Stimulated activated CD8-positive, alpha-beta memory T cell treated with anti-CD3 and anti-CD28 coated beads, Interleukin-4, amount 100 ng/mL, for 1 hour (primary cell): ENCODE measurements at places on chromosomes 7 and 10.

GRCh38 chr10:29736366-29737073 is 101.7 kb upstream of the SVIL start:
- DNase-seq = no peak

- no peak for DNase-seq
These were observed 42.9 kb downstream of the BLNK start for GRCh38 chr10:96228408-96228994.

DNA sequence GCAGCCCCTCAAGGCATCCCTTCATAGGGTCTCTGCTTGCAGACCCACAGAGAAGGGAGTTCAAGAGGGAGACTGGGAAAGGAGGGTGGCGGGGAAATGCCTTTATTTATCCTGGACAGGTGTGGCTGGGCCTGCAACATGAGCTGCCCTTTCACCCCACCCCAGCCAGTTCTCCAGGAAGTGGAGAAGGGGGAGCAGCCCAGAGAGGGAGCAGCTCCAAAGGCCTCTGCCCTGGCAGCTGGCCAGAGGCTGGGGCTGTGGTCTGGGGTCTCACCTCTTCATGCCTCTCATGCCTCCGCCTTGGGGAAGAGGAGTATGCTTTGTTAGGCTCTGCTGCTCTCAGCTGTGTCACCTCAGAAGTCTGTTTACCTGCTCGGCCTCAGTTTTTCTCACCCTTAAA is 3.1 kb downstream of the LDB3 start:
- DNase-seq = no peak

DNA sequence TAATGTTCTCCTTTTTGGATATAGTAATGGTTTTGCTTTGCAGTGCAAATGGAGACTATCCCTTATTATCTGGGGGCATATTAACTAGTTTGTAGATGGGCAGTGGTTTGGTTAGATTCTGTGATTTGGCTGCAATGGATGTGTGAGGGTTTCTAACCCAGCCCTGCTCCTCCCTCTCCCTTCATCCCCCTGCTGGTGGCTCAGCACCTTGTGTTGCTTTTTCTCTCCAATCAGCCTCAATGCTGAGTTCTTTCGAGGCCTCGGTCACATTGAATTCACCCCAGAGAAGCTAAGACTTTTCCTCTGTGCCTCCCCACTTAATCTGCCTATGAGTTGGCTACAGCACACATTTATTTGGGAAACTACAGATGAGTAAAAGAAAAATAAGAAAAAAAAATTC is 120.0 kb downstream of the MALRD1 start:
- DNase-seq = no peak

DNA sequence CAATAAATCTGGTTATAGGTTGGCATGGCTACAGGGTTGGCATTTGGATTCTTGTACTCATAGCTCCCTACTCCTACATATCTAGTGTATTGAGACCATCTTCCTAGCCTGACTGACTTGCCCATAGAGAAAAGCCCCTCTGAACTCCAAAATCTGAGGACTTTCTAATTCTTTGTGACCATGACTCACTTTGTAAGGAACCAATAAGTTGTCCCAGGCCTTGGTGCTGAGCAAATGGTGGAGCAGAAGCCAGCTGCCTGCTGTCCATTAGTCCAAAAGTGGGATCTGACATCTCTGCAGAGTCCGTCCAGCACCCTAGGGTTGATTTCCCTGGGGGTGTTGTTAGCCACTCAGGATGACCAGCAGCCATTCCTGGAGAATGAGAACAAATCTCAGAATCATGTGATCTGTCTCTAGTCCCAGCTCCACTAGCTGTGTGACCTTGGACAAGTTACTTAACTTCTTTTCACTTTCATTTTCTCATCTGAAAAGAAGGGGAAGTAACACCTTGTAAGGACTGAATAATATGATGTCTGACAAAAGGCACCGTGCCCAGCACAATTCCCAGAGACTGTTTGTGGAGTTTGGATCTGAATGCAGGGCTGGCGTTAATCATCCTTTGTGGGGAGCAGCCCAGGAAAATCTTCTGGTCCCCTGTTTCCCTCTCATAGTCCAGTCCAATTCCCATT is 44.1 kb downstream of the MTURN start:
- DNase-seq = no peak

DNA sequence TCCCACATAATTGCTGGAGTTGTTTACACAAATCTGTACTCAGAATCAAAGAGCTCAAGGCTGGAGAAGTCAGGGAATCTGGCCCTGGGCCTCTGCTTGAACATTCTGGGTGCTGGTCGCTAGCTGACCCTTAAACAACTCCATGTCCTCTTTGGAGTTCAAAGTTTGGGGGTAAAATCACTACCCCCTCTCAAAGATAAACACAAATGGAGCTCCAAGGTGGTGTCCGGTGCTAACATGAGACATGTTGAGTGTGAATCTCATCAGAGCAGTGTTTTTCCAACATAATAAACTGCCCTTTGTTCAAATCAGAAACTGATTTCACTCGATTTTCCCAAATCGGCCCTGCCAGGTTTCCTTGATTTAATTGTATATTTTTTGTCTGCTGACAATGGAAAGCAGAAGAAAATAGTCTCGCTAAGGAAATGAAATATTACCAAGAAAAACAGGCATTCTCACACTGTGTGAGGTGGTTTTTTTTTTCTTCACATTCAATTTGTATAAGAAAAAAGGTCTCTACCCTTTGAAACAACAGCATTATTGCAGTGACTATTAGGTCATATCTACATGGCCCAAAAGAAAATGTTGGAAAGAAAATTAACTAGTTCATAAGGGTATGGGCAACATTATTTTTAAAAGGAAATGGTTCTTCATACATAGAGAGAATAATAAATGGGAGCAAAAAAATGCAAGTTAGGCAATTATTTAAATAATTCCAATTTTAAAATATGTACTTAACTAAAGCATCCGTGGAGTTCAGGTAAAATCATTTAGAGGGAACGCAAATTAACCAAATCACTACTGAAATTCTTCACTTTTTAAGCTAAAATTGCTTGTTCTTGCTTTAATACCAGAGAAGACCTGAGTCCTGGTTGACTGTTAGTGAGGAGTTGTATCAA is 56.1 kb upstream of the CAPZA2 start:
- DNase-seq = no peak

DNA sequence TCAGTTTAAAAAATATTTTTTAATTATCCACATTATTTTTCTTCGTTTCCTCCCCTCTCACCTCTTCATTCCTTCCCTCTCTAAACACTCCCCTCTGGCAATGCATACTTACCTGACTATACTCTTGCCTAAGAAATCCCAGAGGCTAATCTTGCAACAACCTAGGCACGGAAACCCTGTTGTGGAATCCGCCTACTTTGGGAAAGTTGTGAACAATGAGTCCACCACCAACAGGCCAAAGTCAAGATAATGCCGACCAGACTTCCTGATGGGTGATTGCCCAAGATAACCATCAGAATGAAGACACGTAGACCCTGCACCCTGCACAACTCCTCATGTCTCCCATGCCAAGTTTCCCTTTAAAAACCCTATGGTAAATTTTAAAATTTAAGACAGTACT is 521.5 kb downstream of the KIF20B start:
- no peak for DNase-seq

DNA sequence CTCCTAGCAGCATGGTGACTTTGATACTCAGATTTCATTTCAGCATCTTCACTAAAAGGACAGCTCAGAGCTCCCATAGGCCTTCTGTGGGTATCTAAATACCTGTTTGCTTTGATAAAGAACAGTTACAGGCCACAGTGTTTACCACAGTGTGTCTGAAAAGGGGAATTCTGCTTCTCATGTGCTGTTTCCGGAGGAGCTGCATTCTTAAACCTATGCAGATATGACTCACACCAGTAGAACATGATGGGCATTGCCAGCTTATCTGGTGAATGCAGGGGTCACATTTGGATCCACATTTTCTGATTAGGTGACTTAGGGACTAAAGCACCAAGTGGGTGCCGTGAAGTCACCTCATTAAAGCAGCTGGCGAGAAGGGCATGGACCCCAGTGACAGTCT is 52.6 kb downstream of the TRRAP start:
- DNase-seq = no peak

DNA sequence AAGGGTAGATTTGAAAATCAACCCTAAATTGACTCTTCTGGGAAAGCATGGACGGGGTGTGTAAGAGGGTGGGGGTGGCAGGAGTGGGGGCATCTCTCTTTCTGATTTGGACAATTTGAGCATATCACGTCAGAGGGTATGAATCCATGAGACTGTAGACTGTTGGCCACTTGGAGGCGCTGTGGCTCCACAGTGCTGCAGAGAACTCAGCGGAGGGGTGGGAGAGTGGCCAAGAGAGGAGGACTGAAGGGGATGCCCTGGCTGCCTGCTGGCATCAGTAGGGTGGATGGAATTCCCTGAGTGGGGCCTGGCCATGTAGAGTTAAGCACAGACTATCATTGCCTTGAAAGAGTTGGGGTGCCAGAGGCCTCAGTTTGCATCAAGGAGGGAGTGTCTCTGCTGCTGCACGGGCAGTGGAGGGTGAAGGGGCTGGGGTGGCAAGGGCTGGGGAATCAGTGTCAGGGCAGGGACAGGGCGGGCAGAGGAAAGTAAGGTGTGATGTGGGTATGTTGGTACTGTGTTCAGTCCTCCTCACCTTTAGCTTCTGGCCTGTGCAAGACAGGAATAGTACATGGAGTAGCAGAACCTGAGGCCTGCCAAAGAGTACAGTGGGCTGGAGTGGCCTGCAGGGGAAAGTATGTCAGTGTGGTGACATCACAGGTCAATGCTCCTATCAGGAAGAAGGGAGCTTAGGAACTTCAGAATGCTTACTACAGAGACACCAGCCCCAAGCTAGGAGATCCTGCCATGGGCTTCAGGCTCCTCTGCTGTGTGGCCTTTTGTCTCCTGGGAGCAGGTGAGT is 133.5 kb upstream of the PRSS58 start:
- peak; percentile 10 for DNase-seq

GRCh38 chr10:90917238-90917967 is 3.5 kb downstream of the ANKRD1 start:
- no peak for DNase-seq

DNA sequence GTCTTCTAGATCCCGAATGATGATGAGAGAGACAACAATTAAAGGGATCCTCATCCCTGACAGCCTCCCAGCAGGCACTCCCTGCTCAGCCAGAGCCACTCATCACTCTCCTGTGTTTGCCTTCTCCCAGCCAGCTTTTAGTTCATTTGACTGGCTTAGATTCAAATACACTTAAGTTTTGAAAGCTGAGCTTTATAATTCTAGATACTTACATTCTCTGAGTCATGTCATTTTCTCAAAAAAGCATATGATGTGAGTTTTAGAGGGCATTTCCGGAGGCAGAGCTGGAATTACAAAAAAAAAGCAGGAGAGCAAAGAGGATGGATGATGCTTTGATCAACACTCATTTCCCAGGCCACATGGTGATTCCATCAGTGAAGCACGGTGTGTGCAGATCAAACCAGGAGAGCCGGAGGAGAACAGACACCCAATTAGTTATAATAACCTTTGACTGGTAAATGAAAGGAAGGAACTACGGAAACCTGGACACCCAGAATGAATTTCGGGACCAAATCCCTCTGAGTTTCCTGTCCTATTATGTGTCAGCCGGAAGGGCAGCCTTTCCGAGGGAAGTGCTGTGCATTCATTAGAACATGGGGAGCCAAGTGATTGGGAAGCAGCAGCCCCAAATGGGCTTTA is 81.5 kb upstream of the HPS1 start:
- no peak for DNase-seq

DNA sequence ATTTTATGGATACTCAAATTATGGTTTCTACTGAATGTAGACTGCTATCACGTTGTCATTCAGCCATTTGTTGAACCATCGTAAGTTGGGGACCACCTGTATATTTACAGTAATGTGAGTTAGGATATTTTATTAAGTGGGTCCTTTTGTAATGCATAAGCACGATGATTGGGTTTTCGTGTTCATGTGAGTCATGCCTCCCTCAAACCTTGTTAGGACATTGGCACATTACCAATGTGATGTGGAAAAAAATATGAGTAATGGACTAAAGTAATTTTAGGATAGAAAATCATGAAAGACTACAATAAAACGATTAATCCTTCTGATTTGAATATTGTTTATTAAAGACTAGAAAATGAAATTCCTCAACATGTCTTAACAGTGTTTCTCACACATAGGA is 8.7 kb downstream of the SMC3 start:
- no peak for DNase-seq

GRCh38 chr7:32896564-32897347 is 5.2 kb upstream of the KBTBD2 start:
- no peak for DNase-seq

- DNase-seq = no peak
These were observed 4.3 kb downstream of the MAP3K8 start for GRCh38 chr10:30438021-30438850.

GRCh38 chr7:105277341-105277740 is 111.4 kb downstream of the SRPK2 start:
- no peak for DNase-seq

DNA sequence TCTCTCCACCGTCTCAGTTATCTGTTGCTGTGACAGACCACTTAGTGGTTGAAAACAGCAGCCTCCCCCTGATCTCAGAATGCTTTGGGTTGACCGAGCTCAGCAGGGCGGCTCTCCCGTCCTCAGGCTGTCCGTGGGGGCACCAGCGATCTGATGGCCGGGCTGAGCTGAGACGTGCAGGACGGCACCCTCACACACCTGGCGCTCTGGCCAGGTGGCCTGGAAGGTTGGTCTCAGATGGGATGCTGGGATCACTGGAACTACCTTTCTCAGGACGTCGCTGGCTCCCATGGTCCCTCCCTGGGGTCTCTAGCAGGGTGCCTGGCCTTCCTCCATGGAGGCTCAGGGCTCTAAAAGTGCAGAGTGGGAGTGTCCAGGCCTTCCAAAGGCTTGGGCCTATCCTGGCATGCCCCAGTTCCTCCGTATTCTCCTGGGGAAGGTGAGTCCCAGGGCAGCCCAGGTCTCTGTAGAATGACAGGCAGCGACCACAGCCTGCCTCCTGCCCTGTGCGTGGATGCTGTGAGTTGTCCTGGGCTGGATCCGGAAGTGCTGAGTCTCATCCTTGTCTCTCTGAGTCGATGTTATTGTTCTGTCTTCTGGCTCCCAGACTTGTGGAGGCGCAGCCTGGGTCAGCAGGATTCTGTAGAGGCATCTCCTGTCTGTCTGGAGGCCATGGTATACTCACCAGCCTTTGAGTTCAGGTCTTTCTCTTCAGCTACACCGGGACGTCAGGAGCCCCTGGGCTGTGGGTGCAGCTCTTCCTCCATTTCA is 12.2 kb upstream of the PWWP2B start:
- DNase-seq = no peak

- no peak for DNase-seq
These were observed 700.4 kb upstream of the KCND2 start for GRCh38 chr7:119572541-119572940.

GRCh38 chr10:33071857-33072256 is 113.8 kb upstream of the ITGB1 start:
- no peak for DNase-seq
